Pulmonary artery endothelial cell (primary cell): ENCODE measurements at places on chromosomes 13 and 19. TPM values are rescaled to one million over a fixed set of nuclear protein-coding genes. Genes with fewer than 3 reads are reported as not detected.

- no peak for DNase-seq
Observed at GRCh38 chr13:44195245-44195644, 178.4 kb upstream of the SERP2 start.

- DNase-seq, result no peak
Observed at GRCh38 chr13:66680031-66680430, 550.1 kb downstream of the PCDH9 start.

GRCh38 chr19:282501-282900, 8.7 kb downstream of the PLPP2 start:
- no peak for DNase-seq

GRCh38 chr13:45194081-45194939, 6.5 kb downstream of the KCTD4 start:
- DNase-seq, result no peak

DNA sequence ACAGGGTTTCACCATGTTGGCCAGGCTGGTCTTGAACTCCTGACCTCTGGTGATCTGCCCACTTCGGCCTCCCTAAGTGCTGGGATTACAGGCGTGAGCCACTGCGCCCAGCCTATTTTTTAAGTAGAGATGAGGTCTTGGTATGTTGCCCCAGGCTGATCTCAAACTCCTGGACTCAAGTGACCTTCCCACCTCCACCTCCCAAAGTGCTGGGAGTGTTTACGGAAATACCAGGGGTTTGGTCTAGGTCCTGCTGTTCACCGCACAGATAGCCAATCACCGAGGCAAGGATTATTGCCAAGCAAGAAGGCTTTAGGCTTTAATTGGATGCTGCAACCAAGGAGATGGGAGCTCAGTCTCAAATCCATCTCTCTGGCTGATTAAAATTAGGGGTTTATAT, 11.6 kb downstream of the CLEC4G start:
- DNase-seq, result no peak

GRCh38 chr13:112675366-112675756, 14.5 kb upstream of the ATP11A start:
- DNase-seq, result no peak

GRCh38 chr13:107580741-107581412, 634.5 kb downstream of the LIG4 start:
- DNase-seq, result peak; percentile 22

DNA sequence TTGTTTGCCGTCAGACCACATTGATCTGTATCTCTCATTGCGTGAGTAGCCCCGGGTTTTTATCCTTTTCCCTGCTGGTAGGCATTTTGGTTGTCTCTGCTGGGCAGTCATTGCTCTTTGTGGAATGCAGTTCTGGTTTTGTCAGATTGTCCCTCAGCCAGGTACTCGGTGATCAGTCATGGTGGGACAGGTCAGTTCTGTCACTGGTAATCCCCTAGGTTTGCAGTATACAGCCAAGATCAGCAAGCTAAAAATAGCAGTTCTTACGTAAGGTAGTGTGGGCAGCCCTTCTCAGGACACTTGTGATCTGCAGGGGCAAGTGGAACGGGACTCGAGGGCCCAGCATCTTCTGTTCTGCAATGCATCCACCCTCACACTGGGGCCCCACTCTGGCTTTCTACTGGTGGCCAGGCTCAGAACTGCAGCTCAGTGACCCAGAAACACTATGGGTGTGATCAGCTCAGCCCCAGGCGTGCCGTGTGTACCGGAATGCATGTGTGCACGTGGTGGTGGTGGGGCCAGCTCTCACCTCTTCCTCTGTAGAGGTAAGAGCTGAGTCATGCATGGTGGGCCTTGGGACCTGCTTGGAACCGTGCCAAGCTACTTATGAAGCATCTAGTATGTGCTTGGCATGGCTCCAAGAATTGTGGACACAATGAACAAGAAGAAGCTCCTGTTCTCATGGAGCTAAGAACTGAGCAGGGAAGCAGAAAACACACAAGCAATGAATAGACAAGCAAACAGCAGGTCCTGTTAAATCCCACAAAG, 6.3 kb downstream of the PLEKHF1 start:
- DNase-seq, result no peak

DNA sequence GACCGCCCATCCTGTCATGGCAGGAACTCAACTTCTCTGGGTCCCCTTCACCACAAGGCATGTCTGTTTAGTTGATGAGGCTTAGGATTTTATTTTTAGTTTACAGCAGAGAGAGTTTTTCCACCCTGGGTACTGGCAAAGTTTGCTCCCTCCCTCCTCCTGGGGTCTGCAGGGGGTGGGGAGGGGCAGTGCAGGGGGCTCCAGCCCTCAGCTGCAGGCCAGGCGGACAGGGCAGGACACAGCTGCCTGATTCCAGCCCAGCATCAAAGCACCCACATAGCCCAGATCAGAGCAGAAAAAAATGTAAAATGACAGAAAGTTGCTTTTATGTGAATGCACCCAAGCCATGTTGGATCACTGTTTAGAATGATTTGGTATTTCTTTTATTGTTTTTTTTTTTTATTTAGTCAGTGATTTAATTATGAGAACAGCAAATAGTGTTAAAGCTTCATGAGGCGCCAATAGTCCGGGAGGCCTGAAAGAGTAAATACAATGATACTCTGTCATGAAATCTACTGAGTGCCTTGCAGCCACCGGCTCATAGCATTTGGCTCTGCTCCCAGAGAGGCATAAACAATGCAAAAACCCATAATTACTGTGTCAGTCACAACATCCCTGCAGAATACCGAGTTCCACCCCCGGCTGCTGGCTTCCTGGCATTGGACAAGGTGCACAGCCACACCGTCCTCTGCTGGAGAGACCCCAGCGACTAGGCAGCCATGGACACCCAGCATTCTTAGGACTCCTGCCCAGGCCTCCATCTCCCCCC, 923.5 kb downstream of the UQCRFS1 start:
- DNase-seq, result no peak

DNA sequence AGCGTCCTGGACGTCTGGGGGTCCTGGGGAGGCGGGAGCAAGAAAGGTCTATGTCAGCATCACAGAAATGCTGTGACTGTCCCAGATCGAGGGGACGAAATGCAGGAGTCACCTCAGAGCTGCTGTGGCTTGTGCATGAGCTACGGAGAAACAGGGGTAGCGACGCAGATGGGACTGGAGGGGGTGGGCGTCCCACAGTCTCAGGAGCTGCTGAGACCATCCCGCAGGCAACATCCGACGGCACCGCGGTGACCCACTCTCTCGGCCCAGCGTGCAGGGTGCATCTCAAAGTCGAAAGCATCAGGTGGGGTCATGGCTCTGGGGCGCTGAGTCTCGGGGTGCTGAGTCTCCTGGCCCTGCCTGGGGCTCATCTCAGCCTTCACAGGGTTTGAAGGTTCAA, 37.4 kb upstream of the C13orf46 start:
- DNase-seq, result no peak

DNA sequence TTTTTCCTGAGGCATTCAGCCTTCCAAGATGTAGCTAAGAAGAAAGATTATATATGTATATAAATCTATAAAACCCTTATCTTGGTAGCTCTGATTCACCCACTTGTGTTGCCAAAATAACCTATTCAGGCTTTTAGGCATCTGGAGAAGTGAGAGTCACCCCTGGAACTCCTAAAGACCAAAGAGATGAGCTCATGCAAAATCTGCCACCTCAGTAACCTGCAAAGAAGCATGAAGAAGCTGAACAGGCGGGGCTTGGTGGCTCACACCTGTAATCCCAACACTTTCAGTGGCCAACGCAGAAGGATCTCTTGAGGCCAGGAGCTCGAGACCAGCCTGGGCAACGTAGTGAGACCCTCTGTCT, 393.7 kb downstream of the FOXO1 start:
- DNase-seq, result no peak

DNA sequence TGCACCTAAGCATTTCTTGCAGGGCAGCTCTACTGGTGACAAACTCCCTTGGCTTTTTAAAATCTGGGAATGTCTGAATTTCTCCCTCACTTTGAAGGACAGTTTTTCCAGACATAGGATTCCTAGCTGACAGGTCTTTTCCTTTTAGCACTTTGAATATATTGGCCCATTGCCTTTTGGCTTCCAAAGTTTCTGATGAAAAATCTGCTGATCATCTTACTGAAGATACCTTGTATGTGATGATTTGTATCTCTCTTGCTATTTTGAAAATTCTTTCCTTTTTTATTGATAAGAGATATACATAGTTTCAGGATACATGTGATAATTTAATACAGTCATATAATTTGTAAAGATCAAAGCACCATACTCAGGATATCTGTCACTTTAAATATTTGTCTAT, 211.1 kb downstream of the ZIC5 start:
- no peak for DNase-seq

GRCh38 chr19:45955905-45956608, 17.6 kb downstream of the NOVA2 start:
- DNase-seq, result peak; percentile 93

The SPRYD7 gene
- total RNA-seq, result 5.1 and 5.6 TPM in 2 replicates

The PALM3 gene
- 0.07 and 0.32 TPM in 2 replicates for total RNA-seq

The CALM3 gene
- total RNA-seq, result 175 and 224 TPM in 2 replicates

The CGB1 gene
- not detected in 2 replicates for total RNA-seq

The MBD3L2 gene
- not detected in 2 replicates for total RNA-seq

The NPAS1 gene
- 0.20 TPM in 1 of 2 replicates, not detected in the other for total RNA-seq

The C19orf38 gene
- total RNA-seq, result not detected in 2 replicates
